ENCODE measurements at places on chromosomes 2 and 18. TPM values are rescaled to one million over a fixed set of nuclear protein-coding genes. Genes with fewer than 3 reads are reported as not detected.

- no peak for DNase-seq
These were observed 144.0 kb downstream of the TMEM17 start for GRCh38 chr2:62361964-62362363.

DNA sequence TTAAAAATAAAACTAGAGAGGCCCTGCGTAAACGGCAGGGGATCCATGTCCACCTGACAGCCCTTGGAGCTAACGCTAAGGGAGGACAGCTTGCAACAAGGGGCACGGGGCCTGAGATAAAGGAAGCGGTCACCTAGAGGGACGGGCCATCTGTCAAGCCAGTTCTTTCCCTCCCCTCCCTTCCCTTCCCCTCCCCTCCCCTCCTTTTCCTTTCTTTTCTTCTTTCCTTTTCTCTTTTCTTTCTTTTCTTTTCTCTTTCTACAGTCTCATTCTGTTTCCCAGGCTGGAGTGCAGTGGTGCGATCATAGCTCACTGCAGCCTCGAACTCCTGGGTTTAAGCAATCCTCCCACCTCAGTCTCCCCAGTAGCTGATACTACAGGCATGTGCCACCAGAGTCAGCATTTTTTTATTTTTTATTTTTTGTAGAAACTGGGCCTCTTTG, 34.5 kb upstream of the CTAGE1 start:
- no peak for DNase-seq

EPB41L3 gene
- polyA plus RNA-seq, result 107 TPM

DNA sequence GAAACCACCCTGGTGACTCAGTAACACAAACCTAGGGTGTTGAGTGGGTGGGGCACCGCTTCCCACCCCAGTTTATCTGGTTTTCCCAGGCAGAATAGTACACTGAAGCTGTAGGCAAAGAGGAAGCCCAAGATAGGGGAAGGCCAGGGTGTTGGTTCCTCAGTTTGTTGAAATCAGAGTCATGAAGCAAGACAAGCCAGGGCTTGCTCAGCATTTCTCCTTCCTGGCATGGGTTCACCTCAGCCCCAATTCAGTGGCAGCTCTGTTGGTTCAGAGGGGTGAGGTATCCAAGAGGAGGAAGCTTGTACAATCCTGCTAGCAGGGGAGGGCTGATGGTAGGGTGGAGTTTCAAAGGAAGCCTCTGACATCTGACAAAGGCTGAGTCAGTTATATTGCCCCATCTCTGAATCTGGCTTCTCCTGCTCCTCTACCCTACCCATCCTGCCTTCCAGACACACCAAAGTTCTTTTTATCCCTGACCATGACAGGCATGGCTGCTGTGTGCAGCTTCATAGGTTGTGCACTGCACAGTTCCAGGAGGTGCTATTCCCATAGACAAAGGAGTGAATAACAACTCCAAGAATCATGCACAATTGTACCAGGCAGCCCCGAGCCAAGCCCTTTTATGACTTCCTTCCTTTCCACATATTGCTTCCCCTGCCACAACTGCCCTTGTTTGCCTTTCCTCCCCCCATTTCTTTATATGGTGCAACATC, 24.9 kb upstream of the RAB10 start:
- no peak for DNase-seq

- no peak for DNase-seq
These were observed 92.1 kb downstream of the DYM start for GRCh38 chr18:49368161-49368875.

DNA sequence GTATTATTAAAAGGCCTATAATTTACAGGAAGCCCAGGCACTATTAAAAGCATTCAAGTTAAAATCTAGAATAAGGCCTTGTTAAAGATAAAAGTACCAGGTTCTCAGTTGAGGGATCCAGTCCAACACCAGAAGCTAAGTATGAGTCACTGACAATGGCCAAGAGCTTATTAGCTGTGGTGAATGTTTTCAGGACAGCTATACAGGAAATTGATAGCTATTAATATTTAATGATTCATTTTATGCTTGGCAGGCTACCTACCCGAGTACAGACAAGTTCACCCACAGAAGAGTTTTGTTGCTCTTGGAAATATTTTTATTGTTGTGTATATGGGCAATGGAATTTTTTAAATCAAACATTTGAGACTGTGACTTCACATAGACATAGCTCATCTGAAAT, 729.6 kb upstream of the ZNF804A start:
- no peak for DNase-seq

CTNNA2 gene
- polyA plus RNA-seq, result 0.52 TPM

- DNase-seq, result no peak
These were observed 26.5 kb downstream of the SLC4A5 start for GRCh38 chr2:74316627-74317295.

LIMS3 gene
- polyA plus RNA-seq, result 6.0 TPM

DNA sequence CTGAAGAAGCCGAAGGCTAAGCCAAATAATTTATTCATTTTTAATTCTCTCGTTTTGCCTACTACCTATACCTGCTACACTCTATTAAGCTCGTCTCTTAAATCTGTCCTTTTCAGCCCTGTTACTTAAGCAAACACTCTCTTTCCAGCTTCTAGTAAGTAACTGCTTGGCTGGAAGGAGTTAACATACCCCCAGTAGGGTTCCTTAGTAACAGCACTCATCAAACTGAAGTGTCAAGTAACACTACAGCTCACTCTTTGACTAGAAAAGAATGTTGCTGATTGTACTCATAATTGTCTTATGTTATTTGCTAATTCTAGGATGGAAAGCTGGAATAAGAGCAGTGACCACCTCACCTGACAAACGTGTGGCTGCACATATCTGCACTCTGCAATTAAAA, 120.0 kb upstream of the SCN7A start:
- no peak for DNase-seq

- no peak for DNase-seq
These were observed 230.8 kb upstream of the PIK3C3 start for GRCh38 chr18:41724195-41724594.

DNA sequence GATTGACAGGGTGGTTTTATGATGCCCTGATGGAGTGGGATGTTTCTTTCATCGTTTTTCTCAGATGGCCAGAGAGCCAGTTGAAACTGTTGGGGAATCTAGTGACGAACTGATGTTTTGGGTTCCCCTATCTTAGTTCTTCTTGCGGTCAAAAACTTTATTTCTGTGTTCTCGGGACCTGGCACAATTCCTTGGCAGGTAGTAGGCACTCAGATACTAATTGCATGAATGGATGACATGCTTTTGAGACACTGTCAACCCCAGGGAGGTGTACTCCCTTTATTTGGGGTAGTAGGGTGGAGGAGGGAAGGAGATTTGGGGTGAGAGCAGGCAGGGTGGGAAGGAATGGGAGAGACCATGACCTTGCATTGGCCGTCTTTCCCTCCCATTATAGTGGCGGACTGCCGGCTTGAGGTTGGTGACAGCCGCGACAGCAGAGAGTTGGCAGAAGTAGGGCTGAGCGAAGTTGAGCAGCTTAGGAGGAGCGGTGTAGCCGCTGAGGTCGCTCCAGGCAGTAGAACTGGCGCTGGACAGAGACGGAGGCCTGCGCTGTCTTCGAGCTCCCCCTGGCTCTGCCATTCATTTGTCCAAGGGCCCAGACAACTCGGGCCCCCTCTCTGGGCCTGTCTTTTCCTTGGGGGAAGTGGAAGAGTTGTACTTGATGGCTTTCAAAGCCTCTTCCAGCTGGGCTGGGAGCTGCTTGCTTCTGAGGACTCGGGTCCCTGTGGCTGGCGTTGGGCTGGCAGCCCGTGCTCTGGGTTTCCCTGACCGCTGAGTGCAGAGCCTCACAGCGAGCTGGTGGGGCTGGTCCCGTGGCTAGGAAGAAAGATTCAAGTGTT, 2.6 kb downstream of the TET3 start:
- DNase-seq, result no peak

DNA sequence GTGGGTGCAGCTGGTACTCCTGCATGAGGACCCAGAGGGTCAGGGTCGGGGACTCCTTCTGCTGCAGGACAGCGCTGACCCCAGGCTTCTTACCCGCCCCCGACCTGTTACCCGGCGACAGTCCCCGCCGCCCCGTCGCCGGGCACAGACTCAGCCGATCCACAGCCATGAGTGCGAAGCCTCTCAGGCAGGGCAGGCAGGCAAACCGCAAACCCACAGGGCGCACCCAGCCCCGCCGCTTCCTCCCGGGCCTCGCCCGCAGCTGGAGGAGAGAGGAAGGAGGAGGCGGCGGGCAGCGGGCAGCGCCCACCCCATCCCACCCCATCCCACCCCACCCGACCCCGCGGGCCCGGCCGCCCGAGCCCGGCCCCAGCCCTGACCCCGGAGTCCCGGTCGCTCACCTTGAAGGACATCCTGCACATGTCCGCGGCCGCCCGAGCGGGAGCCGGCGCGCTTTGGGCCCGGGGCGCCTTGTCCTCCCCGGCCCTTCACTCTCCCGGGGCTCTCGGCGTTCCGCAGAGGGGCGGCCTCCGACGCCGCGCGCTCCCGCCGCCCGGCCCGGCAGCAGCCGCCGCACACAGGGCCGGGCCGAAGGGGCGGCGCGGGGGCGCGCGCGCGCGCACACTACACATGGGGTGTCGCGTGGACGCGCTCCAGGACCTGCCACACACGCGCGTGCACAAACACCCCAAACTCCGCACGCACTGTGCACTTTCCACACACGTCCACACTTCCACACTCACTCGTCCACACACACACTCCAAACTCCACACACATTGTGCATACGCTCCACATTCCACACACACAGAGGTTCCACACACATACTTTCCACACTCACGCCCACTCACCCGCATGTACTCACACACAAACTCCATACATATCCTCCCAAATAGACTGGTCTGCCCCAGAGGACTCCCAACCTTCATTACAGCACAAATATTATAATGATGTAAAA, at the start of gene ANKRD29:
ANKRD29 (minus strand) TSS at position 603 of the 955 bp plus-strand sequence; CDS start at position 422, 181 bp downstream.
- no peak for DNase-seq

MFSD2B gene
- polyA plus RNA-seq, result 2.6 TPM

DNA sequence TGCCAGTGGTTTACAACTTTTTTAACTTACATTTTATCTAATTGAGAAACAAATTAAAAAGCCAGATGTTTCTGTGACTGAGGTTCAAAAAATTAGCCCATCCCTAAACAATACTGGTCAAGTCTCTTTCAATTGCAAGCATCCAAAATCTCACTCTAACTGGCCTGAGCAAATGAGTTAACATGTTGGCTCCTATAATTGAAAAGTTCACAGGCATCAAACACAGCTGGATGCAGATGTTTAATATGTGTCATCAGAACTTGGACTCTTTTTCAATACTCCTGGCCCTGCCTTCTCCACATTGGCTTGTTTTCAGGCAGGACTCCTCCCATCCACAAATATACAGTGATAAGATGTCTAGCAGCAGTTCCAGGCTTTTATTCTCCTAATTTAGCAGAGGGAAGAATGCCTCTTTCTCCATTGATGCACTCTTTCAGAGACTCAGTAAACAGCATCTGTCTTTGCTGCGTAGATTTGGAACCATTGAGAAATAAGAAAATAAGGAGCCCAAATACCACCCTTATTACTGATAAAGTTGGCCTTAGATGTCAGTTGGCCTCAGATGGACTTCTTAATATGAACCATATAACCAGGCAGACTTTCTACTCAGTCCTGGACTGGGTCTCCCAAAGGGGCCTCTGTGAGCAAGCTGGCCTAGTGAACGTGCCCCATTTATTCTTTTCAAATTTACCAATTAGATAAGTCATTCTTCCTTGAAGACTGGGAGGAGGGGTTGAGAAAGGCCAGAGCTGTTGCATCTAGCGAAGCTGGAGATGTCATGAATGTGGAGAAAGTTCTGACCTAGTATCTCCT, 30.4 kb upstream of the FN1 start:
- peak; percentile 49 for DNase-seq

DNA sequence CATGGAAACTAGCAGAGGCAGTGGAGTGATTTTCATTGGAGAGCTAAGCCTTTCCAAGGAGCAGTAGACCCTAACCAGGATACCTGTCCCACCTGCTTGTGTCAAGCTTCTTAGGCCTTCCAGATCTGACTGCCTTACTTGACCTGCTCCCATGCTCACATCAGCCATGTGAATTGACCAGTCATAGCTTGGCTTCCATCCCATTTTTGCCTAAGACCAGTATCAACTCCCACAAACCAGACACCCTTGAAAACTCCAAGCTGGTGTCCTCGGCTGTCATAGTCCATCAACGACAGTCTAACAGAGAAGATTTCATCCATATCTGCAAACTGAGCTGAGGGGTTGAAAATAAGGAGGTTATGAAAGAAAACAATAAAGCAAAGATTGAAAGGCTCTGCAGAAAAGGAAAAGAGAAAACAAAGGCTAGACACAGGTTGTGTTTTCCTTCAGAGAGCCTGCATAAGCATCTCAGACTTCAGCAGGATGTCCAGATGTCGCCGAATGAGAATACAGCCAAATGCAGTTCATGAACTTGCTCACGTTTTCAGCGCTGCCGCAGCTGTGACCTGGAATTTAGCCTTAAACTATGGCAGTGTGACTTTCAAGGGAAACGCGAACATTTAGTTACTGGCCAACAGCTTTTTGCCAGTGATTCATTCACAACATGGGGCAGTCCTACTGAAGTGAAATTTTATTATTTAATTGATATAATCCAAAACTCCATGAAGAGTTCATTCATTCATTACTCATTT, 868.1 kb upstream of the ID2 start:
- peak; percentile 52 for DNase-seq

C18orf54 gene
- 9.1 TPM for polyA plus RNA-seq

GRCh38 chr18:6757931-6758330, 28.4 kb downstream of the ARHGAP28 start:
- no peak for DNase-seq

DNA sequence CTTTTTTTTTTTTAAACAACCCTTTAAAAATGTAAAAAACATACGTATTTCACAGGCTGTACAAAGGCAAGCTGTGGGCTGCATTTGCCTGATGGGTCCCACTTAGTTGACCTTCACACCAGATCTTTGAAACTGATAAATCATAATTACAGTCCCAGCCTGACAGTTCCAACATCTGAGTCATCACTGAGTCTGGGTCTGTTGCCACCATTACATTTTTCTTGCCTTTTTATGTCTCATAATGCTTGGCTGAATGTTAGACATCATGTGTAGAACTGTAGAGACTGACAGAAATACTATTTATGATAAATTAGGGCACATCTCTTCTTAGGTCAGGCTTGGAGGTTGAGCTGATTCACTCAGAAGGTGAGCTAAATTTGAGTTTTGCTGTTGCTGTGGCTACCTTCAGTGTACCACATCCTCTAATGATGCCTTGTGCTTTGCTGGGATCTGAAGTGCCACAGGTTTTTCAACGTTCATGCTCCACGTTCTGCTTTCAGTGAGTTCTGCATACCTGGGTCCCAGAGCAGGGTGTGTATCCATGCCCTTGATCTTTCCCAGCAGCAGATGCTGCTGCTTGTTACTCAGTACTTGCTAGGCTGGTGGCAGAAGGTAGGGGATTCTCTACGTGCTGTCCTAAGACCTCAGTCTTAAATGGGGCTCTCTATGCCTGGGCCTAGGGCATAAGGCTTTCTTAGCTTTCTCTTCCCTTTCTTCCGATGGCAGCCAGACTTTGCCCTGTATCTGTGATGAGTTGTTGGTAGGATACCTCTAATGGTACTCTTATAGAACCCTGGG, 160.6 kb upstream of the SMAD7 start:
- DNase-seq, result no peak

DNA sequence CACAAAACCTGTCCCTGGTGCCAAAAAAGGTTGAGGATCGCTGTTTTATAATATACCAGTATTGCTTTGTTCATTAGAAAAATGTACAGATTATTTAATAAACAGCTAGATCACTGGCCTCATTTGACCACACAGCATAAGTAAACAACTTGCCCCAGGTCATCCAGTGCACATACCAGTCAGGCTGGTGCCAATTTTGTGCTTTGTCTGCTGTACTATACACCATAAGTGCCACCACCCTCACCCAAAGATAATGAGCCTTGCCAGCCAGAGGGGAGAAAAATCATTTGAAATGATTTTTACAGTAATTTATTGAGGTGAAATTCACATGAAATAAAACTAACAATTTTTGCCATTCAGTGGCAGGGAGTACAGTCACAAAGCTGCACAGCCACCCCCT, 202.2 kb upstream of the TWIST2 start:
- DNase-seq, result no peak

ITGA6 gene
- 84.2 TPM for polyA plus RNA-seq

Data from forelimb muscle (tissue), 1 donor.